ENCODE measurements at places on chromosomes 6 and 20. TPM values are rescaled to one million over a fixed set of nuclear protein-coding genes. Genes with fewer than 3 reads are reported as not detected.

DNA sequence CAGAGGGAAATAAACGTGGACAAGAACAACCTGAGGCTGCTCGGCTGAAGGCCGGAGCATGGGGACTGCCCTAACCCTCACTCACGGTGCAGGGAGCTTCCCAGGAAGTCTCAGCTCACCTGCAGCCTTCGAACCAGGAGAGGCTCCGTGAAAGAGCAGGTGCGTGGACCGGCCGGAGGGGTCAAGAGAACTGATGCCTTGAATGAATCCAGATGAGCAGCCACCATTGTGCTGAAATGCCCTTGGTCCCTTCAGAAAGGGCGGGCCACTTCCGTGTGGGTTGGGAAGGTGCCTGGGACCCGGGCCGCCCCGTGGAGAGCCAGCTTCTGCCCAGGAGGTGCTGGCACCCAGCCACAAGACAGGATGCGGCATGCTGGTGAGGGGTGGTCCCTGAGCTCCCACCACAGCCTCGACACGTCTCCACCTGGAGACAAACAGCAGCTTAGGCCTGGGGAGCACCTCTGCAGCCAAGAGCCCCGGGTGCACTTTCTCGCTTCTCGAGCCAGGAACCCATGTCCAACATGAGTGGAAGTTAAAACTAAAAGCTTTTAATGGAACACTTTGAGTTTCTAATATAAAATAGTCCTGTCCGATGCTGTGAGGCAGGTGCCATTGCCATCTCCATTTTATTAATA is 83.5 kb downstream of the TTLL2 start:
- no peak overlapping the region for H3K27ac ChIP-seq
- DNase-seq, result no peak
- H3K4me1 ChIP-seq, result no peaks in the 10 kb centered on the region
- H3K27me3 ChIP-seq, result no peaks in the 10 kb centered on the region
- no peak overlapping the region for H3K4me3 ChIP-seq

DNA sequence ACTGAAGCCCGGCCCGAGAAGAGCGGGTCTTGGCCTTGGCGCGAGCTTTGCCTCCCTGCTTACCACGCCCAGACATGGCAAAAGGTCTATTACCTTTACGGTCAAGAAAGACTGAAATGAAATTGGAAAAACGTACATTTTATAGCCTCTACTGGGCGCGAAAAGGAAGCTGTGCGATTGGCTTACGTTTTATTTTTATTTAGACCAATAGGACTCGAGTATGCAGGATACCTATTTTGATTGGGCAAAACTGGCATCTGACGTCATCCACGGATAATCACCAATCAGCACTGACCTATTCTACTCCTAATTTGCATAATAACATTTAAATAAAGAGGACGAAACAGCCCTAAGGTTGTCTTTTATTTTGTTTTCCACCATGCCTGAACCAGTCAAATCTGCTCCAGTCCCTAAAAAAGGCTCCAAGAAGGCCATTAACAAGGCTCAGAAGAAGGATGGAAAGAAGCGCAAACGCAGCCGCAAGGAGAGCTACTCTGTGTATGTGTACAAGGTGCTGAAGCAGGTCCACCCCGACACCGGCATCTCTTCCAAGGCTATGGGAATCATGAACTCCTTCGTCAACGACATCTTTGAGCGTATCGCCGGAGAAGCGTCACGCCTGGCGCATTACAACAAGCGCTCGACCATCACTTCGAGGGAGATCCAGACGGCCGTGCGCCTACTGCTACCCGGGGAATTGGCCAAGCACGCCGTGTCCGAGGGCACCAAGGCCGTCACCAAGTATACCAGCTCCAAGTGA is 97.4 kb downstream of the OR2B2 start:
- peak overlapping the region; percentile 42 for H3K4me3 ChIP-seq
- H3K27ac ChIP-seq, result no peak overlapping the region
- H3K36me3 ChIP-seq, result no peaks in the 10 kb centered on the region
- peak; percentile 65 for DNase-seq
- H3K4me1 ChIP-seq, result peaks cover 4% of the 10 kb centered on the region

TTK gene
- 0.32 TPM for total RNA-seq

DNA sequence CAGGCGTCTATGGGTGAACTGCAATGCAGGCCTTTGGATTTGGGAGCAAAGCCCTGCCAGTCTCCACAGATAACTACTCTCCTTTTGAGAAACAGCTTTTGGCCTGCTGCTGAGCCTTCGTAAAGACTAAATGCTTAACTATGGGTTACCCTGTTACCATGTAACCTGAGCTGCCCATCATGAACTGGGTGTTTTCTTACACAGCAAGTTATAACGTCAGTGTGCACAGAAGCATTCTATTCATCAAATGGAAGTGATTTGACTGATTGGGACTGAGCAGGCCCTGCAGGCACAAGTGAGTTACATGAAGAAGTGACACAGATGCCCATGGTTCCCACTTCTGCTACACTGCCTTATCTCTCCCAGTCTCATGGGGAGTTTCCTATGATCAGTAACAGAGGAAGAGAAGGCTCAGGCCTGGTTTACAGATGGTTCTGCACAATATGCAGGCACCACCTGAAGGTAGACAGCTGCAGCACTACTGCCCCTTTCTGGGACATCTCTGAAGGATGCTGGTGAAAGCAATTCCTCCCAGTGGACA is 319.1 kb downstream of the CD83 start:
- no peak for DNase-seq
- H3K36me3 ChIP-seq, result no peaks in the 10 kb centered on the region
- H3K27ac ChIP-seq, result no peak overlapping the region
- no peaks in the 10 kb centered on the region for H3K27me3 ChIP-seq

- no peaks in the 10 kb centered on the region for H3K4me1 ChIP-seq
- no peaks in the 10 kb centered on the region for H3K36me3 ChIP-seq
- H3K27ac ChIP-seq, result no peak overlapping the region
- no peaks in the 10 kb centered on the region for H3K27me3 ChIP-seq
Observed at GRCh38 chr6:30200551-30201281, 12.5 kb downstream of the TRIM26 start.

GRCh38 chr6:137867685-137868509 is 838 bp downstream of the TNFAIP3 start:
- no peaks in the 10 kb centered on the region for H3K36me3 ChIP-seq
- H3K4me3 ChIP-seq, result peak overlapping the region; percentile 93
- H3K4me1 ChIP-seq, result peaks cover 8% of the 10 kb centered on the region
- peak; percentile 60 for DNase-seq

DNA sequence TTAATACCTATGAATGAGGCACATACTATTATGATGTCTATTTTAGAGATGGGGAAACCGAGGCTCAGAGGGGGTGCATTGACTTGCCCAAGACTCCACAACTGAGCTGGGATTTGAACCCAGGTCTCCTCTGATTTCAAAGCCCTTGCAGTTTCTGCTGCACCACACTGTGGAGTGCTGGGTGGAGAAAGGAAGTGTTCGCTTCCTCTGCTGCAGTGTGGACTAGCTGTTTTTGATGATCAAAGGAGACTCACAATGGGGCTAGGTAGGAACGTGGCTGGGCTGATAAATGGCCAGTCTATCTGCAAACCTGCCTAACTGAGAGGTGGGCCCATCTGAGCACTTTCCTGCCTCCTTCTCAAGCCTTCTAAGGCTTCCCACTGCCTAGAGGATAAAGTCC is 87.2 kb downstream of the CD40 start:
- H3K27ac ChIP-seq, result no peak overlapping the region
- H3K4me3 ChIP-seq, result no peak overlapping the region
- peaks cover 5% of the 10 kb centered on the region for H3K4me1 ChIP-seq
- DNase-seq, result no peak
- H3K36me3 ChIP-seq, result no peaks in the 10 kb centered on the region

- H3K4me3 ChIP-seq, result no peak overlapping the region
- H3K27me3 ChIP-seq, result no peaks in the 10 kb centered on the region
- DNase-seq, result no peak
- H3K27ac ChIP-seq, result no peak overlapping the region
- H3K4me1 ChIP-seq, result no peaks in the 10 kb centered on the region
Observed at GRCh38 chr20:15060265-15061060, 723.1 kb upstream of the FLRT3 start.

- no peak overlapping the region for H3K4me3 ChIP-seq
- H3K4me1 ChIP-seq, result no peaks in the 10 kb centered on the region
- DNase-seq, result no peak
- H3K27ac ChIP-seq, result no peak overlapping the region
Observed at GRCh38 chr6:142913511-142914047, 31.4 kb downstream of the HIVEP2 start.

GRCh38 chr6:169977434-169978265 is 226.2 kb downstream of the ERMARD start:
- no peak for DNase-seq
- H3K27ac ChIP-seq, result no peak overlapping the region
- no peaks in the 10 kb centered on the region for H3K27me3 ChIP-seq
- no peaks in the 10 kb centered on the region for H3K4me1 ChIP-seq
- H3K4me3 ChIP-seq, result no peak overlapping the region
- no peaks in the 10 kb centered on the region for H3K36me3 ChIP-seq

DNA sequence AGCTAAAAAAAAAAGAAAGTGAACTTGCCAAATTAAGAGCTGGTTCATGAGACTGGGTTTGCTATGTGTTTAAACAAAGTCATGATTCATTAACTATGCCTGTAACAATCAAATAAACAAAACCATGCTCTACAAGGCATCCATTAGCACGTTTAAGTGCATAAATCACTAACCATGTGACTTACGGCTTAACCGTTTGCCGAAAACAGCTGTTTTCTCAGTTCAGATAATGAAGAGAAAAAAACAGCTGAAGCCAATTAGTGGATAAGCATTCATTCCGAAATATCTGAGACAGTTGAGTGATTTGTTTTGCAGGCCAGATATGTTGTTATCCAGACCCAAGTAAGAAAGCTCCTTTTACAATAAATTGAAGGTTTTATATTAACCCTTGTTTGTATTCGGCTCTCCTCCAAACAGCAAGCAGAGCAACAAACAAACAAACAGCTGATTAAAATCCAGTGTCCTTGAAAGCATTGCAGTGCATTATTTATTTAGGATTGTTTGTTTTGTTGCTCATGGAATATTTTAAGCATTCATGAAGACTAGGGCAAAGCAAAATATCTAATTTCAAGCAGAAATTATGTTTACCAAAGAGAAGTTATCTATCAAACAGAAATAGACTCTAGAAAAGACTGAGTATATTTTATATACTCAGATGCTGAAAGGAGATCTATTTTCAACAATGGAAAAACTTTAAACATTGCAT is 343.5 kb downstream of the RFPL4B start:
- H3K4me3 ChIP-seq, result no peak overlapping the region
- no peaks in the 10 kb centered on the region for H3K27me3 ChIP-seq
- H3K4me1 ChIP-seq, result no peaks in the 10 kb centered on the region
- no peaks in the 10 kb centered on the region for H3K36me3 ChIP-seq

SPATS1 gene
- not detected for total RNA-seq

DNA sequence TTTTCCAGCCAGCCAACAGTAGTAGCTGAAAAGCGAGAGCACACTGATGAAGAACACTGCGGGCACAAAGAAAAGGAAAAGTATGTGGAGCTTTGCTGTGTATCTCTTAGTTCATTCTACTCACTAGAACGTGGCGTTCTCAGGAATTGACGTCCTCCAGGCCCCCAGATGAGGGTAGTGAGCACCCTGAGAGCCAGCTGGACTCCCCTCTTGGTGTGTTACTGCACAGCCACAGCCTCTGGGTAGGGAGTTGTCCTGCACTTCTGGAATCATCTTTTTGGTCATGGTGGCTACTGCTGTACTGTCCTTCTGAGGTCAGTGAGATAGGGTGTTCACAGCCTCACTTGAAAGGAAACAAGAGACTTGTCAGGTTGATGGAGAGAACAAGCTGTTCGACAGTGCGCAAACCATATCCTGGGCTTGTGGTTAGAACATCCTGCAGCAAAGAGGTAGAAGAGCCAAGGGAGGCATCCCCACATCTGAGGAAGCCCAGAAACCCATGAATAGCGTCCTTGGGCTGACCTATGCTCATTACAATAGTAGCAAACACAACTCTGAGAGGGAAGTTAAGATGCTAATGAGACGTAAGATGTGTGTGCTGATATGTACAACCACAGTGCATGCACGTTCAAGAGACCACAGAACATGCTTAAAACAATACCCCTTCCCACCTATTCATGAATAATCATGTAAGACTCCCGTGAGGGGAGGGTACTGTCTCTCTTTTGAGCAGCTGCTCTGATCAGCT is 14.6 kb upstream of the HLA-F start:
- no peaks in the 10 kb centered on the region for H3K27me3 ChIP-seq
- H3K27ac ChIP-seq, result no peak overlapping the region
- no peaks in the 10 kb centered on the region for H3K36me3 ChIP-seq
- H3K4me3 ChIP-seq, result no peak overlapping the region

DNA sequence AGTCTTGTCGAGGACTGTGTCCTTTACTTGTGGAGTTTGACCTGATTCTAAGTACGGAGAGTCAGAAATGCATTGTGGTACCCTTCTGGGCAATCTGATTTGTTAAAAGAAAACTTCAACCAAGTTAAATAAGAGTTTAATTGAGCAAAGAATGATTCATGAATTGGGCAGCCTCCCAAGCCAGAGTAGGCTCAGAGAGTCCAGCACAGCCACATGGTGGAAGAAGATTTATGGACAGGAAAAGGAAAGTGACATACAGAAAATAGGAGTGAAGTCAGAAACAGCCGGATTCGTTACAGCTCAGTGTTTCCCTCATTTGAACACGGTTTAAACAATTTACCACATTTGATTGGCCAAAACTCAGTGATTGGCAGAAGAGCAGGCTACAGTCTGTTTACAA is 329.2 kb downstream of the DHX35 start:
- no peak for DNase-seq
- H3K27ac ChIP-seq, result no peak overlapping the region
- no peaks in the 10 kb centered on the region for H3K27me3 ChIP-seq
- H3K36me3 ChIP-seq, result no peaks in the 10 kb centered on the region

DNA sequence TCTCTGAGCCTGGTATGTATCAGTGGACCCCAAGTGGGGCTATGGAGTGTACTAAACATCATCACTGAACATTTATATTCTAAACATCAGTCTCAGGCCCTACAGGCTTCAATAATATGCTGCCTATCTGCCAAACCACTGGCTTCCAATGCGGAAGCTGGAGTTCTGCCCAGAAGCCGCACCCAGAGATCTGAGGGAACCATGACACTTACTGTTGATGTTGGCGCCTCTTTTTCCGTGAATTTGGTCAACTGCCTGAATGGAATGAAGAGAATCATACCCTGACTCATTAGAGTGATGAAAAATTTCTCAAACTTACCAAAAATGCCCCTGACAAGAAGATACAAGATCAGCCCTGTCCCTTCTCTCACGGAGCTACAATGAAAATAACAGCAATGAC is 66.2 kb downstream of the SLC22A23 start:
- no peaks in the 10 kb centered on the region for H3K27me3 ChIP-seq
- H3K4me3 ChIP-seq, result no peak overlapping the region
- no peaks in the 10 kb centered on the region for H3K36me3 ChIP-seq
- DNase-seq, result no peak
- H3K27ac ChIP-seq, result no peak overlapping the region
